Activated CD8-positive, alpha-beta memory T cell treated with anti-CD3 and anti-CD28 coated beads, Interleukin-2, amount 50 U/mL, for 48 hours (primary cell): ENCODE measurements at places on chromosomes 4 and X.

GRCh38 chr4:130329036-130329435, 1233.1 kb downstream of the C4orf33 start:
- no peak for DNase-seq

DNA sequence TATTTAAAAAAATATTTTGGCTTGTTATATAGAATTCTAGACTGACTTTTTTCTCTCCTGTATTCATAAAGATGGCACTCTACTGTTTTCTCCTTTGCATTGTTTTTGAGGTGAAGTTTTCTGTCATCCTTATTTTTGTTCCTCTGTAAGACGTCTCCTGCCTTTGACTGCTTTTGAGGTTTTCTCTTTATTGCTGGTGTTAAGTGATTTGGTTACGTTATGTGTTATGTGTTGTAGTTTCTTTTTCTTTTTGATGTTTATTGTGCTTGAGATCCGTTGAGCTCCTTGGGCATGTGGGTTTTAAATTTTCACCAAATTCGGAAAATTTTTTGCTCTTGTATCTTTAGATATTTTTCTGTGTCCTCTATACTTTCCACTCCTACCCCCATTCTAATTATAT, 50.0 kb downstream of the KDM6A start:
- DNase-seq, result no peak

GRCh38 chrX:39476604-39477021, 621.1 kb downstream of the BCOR start:
- DNase-seq, result no peak

DNA sequence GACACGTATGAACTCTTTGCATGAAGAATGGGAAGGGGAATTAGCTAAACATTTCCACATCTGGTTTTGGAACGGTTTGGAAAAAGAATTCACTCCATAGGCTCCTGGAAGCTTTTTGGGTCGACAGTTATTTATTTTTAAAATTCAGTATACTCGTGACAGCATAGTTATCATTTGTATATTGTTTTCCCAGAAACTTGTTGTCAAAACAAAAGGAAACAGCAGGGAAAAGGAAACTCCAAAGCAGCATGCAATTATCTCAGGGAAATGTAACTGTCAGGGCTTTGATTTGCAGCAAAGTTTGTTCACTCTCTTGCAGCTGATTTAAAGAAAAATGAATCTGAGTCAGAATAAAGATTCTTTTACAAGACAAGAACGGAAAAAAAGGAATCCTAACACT, 86.5 kb downstream of the PLAC1 start:
- no peak for DNase-seq

GRCh38 chr4:149441338-149441737, 374.3 kb downstream of the IQCM start:
- no peak for DNase-seq
